NCI-H524 treated with DMSO at 0.1 percent for 48 hours (cell line): ENCODE measurements at places on chromosomes 5 and 9.

- no peak for DNase-seq
These were observed 510.2 kb downstream of the SPATA31D1 start for GRCh38 chr9:82498541-82499317.

DNA sequence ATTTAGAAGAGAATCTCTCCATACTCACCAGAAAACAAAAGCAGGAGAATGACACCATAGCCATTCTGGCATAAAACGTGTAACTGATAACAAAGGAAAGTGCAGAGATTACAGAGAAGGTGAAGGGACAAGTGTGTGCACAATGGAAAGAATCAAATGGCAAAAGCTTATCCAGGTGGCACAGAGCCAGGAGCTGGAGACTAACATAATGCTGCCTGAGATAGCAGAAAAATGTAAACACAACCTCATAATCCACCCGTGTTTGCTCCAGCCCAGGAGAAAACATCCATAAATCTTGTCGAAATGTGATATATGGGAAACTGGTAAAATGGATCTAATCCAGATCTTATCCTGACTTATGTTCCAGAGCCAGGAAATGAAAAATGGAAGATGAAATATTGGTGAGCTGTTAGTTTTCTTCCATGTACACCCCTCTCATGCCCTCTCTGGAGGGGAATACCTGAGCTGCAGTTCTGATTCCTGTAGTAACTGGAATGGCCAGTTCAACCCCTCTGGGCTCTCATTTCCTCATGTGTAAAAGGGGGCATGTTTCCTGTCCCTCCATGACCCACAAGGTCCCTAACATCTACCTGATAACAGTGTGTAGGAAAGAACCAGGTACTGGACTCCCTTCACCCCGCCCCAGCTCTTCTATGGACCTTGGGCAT is 212.3 kb upstream of the DAPK1 start:
- DNase-seq: no peak

DNA sequence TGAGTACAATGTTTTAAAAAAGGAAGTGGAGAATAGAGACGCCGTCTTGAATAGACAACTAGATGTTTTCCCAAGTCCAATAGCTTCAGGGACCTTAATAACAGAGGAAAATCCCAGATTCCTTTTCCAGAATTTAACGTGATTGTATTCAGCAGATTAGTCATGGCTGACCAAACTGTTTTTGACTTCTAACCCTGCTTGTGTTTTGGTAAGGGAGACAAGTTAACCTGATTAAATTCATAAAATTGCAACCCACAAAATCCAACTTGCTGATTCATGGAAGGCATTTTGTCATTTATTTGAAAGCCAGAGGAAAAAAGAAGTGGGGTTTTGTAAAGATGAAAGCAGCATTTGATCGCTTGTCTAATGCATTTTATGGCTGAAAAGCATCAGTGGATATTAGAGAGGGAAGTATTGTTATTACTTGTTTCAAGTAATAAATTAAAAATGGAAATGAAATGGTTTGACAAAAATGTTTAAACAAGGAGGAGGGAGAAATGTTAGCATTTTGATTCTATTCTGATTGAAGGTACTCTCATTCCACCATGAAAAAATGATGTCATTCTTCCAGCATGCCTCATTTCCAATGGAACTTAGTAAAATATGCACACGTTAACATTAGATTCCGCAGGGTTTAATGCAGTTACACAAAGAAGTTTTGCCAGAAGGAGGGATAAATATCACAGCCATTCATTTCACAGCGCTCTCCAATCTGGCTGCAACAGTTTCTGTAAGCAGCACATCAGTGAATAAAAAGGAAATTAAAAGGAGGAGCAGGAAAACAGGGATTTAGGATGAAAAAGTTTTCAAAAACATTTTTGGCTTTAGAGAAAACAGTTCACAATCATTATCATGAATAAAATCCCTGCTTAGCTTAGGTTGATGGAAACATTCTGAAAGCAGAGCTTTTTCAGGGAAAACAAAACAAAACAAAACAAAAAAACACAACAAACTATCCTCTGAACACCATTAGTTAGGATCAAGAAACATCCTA is 314.7 kb downstream of the PRR16 start:
- DNase-seq: no peak

DNA sequence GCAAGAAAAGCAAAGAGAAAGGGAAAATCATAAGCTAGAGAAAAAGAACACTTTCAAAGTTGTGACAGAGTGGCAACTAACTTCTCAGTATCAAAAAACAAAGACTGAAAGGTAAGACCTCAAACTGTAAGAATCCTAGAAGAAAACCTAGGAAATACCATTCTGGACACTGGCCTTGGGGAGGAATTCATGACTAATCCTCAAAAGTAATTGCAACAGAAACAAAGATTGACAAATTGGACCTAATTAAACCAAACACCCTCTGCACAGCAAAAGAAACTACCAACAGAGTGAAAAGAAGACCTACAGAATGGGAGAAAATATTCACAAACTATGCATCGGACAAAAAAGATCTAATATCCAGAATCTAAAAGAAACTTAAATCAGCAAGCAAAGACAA is 79.1 kb downstream of the FEM1C start:
- no peak for DNase-seq

GRCh38 chr9:113546566-113546965 is 83.0 kb downstream of the RGS3 start:
- no peak for DNase-seq
